ENCODE measurements at places on chromosomes 5 and 9.

DNA sequence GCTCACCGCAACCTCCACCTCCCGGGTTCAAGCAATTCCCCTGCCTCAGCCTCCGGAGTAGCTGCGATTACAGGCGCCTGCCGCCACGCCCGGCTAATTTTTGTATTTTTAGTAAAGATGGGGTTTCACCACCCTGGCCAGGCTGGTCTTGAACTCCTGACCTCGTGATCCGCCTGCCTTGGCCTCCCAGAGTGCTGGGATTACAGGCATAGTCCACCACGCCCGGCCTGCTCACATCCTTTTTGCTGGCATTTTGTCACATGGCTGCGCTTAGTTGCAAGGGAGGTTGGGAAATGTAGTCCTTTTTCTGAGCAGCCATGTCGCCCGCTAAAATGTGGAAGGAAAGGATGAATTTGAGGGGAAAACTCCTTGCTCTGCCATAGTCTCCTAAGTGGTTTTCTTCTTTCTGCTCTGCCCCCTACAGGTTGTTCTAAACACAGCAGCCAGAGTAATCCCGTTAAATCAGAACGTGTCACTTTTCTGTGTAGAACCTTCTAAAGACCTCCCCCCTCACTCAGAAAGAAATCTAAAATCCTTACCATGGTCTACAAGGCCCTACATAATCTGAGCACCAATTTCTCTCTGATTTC lies 57.8 kb upstream of the HSPA9 start:
- DNase-seq: no peak

GRCh38 chr5:56169281-56169680 lies 63.8 kb downstream of the ANKRD55 start:
- DNase-seq: no peak

GRCh38 chr9:91625331-91625730 lies 201.7 kb upstream of the NFIL3 start:
- DNase-seq: no peak

- DNase-seq: no peak
These were observed 88.0 kb downstream of the ZSWIM6 start for GRCh38 chr5:61420016-61420415.

GRCh38 chr5:62896121-62896893 lies 317.7 kb downstream of the LRRC70 start:
- no peak for DNase-seq

- DNase-seq: no peak
These were observed 159.0 kb downstream of the COL23A1 start for GRCh38 chr5:178431063-178431781.

DNA sequence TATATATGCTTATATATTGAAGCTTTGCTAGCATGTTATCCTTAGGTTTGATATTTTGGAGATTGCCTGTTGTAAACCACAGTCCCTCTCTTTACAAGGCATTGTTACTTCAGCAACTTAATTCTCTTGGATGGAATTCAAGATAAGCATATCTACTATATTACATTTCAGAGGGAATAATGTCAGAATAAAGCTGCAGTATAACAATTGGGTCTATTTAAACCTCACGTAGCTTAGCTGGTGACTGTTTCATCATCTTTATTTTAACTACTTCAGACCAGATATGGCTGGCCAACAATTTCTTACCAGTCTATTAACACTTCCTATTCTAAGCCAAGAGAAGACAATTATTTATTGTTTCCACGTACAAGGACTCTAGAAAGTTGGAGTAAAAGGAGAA lies 27.1 kb downstream of the ZCCHC10 start:
- DNase-seq: no peak

DNA sequence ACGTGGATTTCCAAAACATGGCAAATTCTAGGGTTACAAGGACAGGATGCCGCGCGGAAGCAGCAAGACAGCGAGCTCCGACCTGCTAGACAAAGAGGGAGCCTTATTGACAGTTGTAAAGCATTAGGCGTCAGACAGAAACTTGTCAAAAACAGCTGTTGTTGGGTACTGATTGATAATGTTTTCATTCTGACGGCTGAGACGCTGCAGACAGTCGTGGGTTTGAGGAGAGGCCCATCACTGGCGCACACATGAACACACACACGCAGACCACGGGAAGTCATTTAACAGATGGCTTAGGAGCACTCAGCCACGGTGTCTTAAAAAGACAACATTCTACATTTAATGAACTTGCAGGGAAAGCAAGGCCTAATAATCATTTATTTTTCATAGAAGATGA lies 324.0 kb downstream of the NDUFS4 start:
- DNase-seq: no peak

- DNase-seq: no peak
These were observed 64.6 kb downstream of the ACTBL2 start for GRCh38 chr5:57417971-57418370.

DNA sequence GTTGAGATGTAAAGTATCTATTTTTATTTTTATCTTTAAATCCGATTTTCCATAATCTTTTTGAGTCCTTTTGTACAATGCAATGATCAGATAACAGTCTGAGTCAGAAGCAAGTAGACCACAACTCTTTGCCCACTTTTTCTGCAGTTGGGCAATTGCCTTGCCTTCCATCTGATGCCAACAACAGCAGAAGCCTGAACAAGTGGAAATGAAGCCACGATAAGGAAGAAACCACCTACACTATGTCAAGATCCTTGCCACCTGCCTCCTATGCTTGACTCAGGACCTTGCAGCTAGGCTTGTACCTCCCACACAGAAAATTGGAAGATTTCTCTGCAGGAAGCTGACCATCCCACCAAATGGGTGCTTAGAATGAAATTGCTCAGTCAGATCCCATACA lies 78.6 kb downstream of the ANXA1 start:
- DNase-seq: no peak

DNA sequence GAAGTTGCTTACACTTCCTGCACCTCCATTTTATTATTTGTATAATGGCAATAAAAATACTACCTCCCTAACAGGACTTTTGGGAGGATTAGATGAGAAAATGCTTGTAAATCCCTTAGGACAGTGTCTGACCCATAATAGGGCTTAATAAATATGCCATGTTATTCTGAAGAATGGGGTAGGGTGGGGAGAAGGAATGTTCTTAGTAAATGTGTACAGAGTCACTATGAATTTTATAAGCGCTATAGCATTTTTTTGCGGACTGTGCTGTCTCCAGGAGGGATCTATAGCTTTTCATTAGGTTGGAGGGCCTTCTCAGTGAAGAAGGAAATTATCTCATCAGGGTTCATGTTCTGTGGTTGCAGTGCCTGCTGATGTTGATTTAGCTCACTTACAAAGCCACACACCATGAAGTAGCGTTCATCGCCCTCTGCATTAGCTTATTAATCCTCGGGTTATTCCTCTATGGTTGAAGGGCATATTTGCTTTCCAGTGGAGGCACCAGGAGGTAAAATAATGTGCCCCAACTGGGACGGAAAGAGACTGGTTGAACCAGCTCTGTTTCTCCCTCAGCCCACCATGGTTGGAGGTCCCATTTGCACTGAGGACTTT lies 497.1 kb downstream of the ARHGEF28 start:
- no peak for DNase-seq

DNA sequence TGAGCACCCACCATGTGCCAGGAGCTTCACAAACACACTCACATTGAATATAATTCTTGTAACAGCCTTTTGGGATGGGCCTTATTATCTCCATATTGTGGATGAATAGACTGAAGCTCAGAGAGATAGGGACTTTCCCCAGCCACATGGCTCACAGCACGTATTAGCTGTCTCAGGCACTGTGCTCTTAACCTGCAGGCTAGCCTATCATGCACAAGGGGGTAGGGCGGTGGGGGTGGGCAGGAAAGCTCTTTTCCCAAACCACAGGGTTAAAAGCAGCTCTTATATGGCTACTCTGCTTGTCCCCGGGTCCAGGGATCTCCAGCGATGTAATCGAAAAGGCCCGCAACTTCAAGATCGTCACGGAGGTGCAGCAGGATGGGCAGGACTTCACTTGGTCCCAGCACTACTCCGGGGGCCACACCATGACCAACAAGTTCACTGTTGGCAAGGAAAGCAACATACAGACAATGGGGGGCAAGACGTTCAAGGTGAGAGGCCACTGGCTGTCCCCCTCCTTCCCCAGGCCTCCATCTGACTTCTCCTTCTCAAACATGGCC lies 2.6 kb downstream of the FABP6 start:
- DNase-seq: no peak

GRCh38 chr5:73687357-73687756 lies 61.4 kb downstream of the ARHGEF28 start:
- DNase-seq: no peak

- no peak for DNase-seq
These were observed 94.7 kb downstream of the EBF1 start for GRCh38 chr5:159005062-159005461.

- no peak for DNase-seq
These were observed 375.5 kb downstream of the CTNND2 start for GRCh38 chr5:11528720-11529119.

- no peak for DNase-seq
These were observed 41.3 kb downstream of the MAP3K1 start for GRCh38 chr5:56856541-56857178.

DNA sequence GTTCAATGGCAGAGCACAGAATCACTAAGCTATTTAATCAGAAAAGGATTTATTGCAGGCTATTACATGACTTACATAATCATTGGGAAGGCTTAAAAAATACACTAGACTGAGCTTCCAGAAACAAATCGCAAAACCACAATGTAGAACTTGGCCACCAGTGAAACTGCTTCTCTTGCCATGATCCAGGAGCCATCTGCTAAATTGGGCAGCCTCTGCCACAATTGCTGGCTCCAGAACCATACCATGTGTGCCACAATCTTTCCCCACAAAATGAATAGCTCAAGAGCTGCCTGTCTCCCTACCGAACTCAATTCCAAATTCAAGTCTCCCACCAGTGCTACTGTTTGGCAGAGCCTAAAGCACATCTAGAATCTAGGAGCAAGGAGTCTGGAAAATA lies 9.8 kb upstream of the ERAP1 start:
- DNase-seq: no peak
